OCI-LY7 (cell line): ENCODE measurements at places on chromosomes 1 and 21. TPM values are rescaled to one million over a fixed set of nuclear protein-coding genes. Genes with fewer than 3 reads are reported as not detected.
A peak's percentile ranks its signal among the peaks of the same experiment; 100 is the strongest.

GRCh38 chr1:235864931-235865525, 1.7 kb downstream of the LYST start:
- DNase-seq = no peak

- DNase-seq = no peak
Observed at GRCh38 chr1:115466433-115466832, 128.4 kb upstream of the NGF start.

GRCh38 chr1:40386796-40387195, 13.3 kb downstream of the SMAP2 start:
- DNase-seq = peak; percentile 52

DNA sequence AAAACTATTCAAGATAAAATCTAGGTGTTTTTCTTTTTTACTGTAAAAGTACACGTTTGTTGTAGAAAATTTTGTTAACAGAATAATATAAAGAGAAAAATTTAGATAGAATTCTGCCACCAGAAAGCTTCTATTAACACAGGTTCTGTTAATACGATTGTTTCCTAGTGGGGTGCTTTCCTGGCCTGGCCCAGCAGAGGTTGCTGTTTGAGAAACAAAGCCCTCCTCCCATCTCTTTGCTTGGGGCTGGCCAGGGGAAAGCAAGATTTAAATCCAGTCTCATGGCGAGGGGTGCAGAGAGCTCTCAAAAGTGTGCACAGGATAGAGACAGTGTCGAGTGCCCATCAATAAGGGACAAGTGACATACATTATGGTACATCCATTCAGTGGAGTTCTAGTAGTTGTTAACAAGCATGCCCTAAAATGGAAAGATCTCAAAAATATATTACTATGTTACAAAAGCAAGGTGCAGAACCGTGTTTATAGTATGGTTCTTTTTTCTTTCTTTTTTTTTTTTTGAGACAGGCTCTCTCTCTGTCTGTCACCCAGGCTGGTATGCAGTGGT, 14.6 kb upstream of the ACBD3 start:
- peak; percentile 79 for DNase-seq

The TMEM54 gene
- total RNA-seq = 0.93 and 1.7 TPM in 2 replicates

DNA sequence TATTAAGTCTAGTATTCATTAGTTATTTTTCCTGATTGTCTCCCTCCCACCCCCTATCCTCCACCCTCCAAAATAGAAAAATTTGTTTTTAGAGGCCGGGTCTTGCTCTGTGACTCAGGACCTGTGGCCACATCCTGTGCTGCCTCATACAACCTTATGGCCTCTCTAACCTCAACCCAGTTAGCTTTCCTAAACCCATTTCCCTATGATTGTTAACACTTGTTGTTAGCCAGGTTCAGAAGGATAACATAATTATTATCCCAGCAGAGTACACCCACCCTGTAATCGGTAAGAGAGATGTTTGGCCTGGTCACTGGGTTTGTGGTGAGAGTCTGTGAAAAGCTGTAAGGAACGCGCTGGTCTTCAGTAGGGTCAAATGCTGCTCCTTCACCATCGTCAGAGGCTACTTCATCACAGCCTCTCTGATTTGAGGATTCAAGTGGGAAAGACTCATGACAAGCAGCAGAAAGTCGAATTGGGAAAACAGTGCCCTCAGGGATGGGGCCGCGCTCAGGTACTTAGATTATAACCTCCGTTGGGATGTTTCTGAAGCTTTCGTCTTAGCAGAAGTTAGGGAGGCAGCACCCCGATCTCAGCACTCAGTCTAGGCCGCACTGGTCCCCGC, 35.9 kb upstream of the HMGN1 start:
- DNase-seq = no peak
